ENCODE measurements at places on chromosomes 13 and 19.

DNA sequence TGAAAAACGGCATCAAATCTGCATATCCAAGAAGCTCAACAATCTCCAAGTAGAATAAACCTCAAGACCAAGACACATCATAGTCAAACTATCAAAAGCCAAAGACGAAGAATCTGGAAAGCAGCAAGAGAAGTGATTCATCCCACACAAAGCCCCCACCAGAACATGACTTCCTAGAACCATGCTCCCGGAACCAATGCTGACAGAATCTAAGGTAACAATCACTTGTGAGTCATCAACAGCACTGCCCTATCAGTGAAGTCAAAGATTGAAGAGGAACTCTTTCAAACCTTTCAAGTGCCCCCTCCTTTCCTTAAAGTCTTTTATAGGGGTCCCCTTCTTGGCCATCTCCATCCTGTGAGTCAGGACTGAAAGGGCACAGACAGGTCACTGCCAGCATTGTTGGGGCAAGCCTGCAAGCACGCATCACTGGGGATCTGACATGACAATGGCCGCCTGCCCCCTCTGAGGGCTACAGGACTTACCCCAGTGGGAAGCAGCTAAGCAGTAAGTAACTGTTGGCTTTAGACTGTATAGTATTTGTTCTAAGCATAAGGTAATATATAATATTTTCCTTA lies at the start of gene CCDC70:
Gene CCDC70 (plus strand): TSS at position 247 of the 578 bp plus-strand sequence. CDS start 3,443 bp downstream, outside the sequence.
- DNase-seq, result no peak

GRCh38 chr19:45154064-45154827 lies 6.5 kb downstream of the NKPD1 start:
- DNase-seq, result no peak

DNA sequence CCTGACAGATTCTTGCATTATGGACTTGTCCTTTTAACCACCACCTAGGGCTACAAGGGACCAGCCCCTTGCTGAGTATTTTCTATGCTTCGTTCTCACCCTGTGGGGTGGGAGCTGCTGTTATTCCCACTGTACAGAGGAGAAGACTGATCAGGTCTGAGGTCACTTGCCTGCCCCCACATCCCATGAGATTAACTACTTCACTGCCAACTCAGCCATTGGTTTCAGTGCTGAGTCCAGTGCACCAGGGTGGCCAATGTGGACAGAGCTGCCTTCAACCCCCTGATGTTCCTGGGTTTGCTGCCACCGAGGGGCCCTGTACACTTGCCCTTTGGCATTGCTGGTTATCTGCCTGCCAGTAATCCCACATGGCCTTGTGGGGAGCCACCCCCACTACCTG lies 6.9 kb downstream of the PRKACA start:
- DNase-seq, result no peak

DNA sequence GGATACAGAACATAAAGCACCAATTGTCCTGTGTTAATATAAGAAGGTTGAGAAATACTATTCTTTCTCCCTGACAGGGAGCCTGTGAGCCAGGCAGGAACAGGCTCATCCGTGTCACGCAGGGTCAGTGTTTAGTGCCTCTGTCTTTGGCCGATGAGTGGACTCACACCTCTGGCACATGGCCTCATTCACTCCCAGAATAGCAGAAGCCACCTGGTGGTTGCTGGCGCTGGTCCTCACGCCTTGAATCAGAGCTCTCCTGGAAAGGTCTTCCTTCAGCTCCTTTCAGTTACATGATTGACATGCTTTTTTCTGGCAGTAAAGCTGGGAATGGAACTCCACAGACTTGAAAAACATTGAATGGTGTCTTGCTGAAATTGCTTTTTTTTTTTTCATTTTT lies 28.1 kb upstream of the SIAH3 start:
- DNase-seq, result no peak

GRCh38 chr19:3266792-3267514 lies 42.5 kb downstream of the CELF5 start:
- no peak for DNase-seq

GRCh38 chr19:18894254-18895037 lies 1.5 kb downstream of the CERS1 start:
- no peak for DNase-seq

- no peak for DNase-seq
Measured at GRCh38 chr13:24134757-24135156, 25.8 kb upstream of the SPATA13 start.

Data from activated T-cell treated with anti-CD3 and anti-CD28 coated beads for 4 hours (primary cell).